Hematopoietic multipotent progenitor cell treated with erythropoietin and hydrocortisone succinate and interleukin-3 and kit ligand, for 6 days (in vitro differentiated cells): ENCODE measurements at places on chromosomes 3 and 15.

DNA sequence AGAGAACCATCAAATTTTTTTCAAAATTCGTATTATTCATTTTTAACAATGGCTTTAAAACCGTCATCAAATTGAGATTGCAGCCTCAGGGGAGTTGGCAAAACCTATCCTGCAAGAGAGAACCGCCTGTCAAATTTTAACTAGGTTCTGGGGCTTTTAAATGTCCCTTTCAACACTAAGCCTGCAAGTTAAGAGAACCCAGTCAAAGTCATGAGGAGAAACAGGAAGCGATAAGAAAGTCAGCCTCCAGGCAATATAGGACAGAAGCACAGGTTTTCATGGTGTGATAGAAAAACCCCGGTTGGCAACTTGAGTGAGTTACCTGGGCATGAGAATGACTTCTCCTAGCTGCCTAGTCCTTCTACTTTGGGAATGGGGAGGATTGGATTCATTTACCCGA, 59.8 kb downstream of the CPNE4 start:
- DNase-seq = no peak

DNA sequence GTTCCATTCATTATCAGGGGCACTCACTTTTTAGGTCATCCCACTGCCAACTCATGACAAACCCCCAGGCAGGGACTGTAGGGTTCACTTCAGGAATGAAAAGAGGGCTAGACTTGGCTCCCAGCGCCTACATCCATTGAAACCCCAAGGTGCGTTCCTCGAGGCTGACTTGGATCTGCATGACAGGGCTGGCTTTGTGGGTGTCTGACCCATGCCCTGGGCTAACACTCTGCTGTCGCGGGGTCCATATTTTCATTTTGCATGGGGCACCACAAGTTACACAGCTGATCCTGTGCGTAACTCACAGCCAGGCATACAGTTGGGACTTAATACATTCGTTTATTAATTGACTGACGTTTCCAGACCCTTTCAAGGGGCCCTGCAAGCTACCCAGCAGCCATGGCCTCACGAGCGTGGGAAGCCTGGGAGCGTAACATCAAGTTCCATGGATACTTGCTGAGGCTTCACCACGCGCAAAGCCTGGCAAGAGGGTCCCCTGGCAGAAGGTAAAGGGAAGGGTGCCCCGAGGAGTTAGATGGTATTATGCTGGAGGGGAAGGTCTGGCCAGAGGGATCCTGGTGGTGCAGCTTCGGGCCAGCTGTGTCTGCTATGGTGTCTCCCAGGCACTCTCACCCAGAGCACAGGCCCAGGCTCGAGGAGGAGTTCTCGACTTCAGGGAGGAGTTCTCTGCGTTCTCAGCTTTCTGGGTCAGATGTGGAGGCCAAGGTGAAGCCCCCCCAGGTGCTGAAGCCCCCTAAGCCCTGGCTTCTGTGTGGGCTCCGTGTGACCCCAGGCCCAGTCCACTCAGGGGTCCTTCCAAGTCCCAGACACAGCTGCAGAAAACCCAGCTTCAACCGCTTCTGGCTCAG, 85.4 kb downstream of the ADAMTS17 start:
- DNase-seq = no peak

DNA sequence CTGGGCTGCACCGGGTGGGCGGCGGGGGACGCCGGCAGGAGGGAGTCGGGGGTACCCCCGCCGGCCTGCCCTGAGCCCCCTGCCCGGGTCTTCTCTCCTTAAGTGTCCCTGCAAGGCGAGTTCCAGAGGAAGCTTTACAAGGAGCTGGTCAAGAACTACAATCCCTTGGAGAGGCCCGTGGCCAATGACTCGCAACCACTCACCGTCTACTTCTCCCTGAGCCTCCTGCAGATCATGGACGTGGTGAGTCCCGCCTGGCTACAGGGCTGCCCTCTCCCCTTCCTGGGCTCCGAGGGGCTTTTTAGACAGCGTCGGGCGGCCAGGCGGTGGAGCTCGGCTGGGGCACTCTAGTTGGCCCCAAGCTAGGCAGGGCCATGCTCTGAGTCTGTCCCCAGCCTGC, 480 bp downstream of the CHRNA7 start:
- DNase-seq = no peak

GRCh38 chr3:17307482-17307881, 422.7 kb downstream of the PLCL2 start:
- DNase-seq = peak; percentile 35

- DNase-seq = no peak
Observed at GRCh38 chr15:89728254-89728653, 22.8 kb downstream of the MESP1 start.

DNA sequence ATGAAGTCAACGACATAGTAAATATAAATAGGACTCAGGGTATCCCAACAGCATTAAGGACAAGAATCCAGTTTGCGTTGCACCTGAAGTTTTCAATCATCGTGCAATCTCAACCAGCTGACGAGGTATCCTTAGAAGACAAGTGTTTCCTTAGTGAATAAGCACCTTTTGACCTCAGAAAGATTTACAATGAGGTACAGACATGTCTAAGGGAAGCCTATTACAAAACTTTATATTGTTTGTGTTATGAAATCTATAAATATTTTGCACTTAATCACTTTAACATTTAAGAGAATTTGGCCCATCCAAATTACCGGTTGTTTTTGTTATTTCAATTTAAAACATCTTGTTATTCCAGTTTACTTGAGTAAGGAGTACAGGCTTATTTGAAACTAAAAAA, 64.9 kb upstream of the PRICKLE2 start:
- no peak for DNase-seq
